ENCODE measurements at places on chromosomes 2 and 18.

DNA sequence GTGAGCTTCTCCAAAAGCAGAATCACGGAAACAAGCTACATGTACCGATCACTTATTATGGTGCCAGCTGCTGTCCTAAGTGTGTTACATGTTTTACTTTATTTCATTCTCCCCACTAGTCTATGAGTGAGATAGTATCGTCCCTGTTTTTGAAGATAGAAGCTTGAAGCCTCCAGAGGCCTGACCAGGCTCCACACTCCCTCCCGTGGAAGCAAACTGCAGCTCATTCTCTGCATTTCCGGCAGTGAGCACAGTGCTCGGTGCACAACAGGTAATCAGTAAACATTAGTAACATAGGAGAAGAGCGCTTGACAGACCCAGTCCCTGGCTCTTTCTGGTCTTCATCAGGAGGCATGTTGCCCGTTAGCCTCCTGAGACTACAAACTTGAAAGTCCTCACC, 72.9 kb downstream of the ZBTB7C start:
- DNase-seq = no peak

DNA sequence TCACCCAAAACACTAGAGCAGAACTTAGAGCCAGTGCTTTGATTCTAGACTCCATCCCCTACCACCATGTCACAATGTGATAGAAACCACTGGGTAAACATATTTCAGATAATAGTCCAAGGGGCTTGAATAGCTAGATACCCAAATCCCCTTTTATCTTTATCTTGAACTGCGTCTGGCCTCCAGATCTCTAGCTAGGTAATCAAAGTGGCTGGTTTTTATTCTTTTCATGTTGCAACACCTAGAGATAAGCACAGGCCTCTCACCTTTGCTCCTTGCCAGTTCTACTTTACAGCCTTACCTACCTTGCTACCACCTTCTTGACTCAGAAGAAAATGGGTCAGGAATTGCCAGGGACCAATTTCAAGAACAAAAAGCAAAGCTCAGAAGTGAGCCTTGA, 171.2 kb downstream of the C1D start:
- DNase-seq = no peak

- peak; percentile 4 for DNase-seq
These were observed 192.6 kb upstream of the ZEB2 start for GRCh38 chr2:144712550-144712940.

- no peak for DNase-seq
These were observed 250.3 kb downstream of the SLC4A3 start for GRCh38 chr2:219877728-219878127.

- DNase-seq = peak; percentile 38
These were observed 105.1 kb downstream of the NUP35 start for GRCh38 chr2:183229386-183229785.

DNA sequence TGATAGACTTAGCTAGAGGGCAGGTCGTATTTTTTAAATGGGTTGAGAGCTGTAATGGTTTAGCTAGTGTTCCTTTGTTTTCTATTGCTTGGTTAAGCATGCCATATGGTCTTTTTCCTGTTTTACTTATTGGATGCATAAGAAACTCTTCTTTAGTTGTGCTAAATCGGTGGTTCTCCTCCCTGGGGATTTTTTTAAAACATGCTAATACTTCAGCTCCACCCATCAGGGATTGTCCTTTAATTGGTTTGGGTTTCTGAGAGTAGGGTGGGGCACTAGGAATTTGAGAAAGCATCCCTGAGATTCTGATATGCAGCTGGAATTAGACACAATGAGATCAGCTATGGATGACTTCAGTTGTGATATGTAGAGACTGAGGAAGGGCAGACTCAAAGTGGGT, 497.2 kb downstream of the THSD7B start:
- DNase-seq = no peak
